CD4-positive, alpha-beta T cell treated with Interleukin-12 subunit alpha and Interleukin-12 subunit beta, for 1 hour (primary cell): ENCODE measurements at places on chromosomes 7 and 10.

- DNase-seq: no peak
Measured at GRCh38 chr10:23191764-23192711, at the start of gene PTF1A. Gene PTF1A, plus strand, starts transcription at chr10:23192312. Its CDS starts 219 bp downstream, at chr10:23192531.

GRCh38 chr10:9898633-9899395 is 1118.9 kb upstream of the CELF2 start:
- DNase-seq: no peak

- no peak for DNase-seq
Measured at GRCh38 chr7:15168489-15168888, 265.9 kb upstream of the DGKB start.

GRCh38 chr10:96513305-96513697 is 425 bp downstream of the TLL2 start:
- DNase-seq: peak; percentile 33

DNA sequence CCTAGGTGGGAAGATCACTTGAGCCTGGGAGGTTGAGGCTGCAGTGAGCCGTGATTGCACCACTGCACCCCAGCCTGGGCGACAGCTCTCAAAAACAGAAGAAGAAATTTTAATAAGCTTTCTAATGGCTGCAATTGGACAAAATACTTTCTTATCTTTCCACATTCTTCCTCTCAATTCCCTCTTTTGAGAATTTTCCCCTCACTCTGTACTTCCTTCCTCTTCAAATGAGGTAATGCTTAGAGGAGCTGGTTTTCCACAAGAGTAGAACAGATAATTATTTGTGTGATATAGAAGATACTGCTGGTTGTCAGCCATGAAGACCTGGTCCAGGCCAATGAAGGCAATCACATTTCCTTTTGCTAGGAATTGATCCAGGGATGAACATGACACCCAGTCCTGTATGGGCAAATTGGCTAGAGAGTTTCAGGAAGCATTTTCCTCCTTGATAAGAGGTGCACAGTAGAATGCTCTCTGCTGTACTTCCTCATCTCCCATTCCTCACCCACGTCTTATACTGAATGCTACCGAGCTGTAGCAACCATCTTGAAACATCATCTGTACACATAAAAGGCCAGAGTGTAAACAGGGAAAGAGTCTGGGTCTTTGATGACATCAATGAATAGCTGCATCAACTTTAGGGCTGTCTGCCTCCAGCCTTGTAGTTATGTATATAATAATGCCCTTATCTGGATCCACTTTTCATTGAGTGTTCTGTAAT is 103.9 kb downstream of the CDK6 start:
- DNase-seq: no peak

GRCh38 chr10:5369362-5370158 is 4.8 kb downstream of the UCN3 start:
- no peak for DNase-seq

- no peak for DNase-seq
Measured at GRCh38 chr7:85638394-85638793, 451.5 kb upstream of the SEMA3D start.
